ENCODE measurements at places on chromosomes 11 and 22.
A peak's percentile ranks its signal among the peaks of the same experiment; 100 is the strongest.

DNA sequence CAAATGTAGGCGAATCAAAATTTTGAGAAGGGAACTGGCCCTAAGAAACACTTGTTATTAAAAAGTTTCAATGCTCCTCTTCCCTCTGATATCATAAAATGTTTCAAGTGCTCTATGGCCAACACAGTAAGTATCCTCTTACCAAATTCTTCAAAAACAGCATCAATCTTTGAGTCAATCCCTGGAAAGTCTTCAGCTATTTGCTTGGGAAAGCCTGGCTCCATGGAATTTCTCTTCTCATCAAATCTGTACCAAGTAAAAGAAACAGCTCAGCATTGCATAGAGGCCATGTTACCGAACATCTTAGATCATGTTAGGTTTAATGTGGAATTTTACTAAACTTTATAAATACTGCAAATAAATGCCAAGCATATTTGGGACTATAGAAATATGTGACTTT lies 6.3 kb downstream of the MMP3 start:
- no peak for DNase-seq

DNA sequence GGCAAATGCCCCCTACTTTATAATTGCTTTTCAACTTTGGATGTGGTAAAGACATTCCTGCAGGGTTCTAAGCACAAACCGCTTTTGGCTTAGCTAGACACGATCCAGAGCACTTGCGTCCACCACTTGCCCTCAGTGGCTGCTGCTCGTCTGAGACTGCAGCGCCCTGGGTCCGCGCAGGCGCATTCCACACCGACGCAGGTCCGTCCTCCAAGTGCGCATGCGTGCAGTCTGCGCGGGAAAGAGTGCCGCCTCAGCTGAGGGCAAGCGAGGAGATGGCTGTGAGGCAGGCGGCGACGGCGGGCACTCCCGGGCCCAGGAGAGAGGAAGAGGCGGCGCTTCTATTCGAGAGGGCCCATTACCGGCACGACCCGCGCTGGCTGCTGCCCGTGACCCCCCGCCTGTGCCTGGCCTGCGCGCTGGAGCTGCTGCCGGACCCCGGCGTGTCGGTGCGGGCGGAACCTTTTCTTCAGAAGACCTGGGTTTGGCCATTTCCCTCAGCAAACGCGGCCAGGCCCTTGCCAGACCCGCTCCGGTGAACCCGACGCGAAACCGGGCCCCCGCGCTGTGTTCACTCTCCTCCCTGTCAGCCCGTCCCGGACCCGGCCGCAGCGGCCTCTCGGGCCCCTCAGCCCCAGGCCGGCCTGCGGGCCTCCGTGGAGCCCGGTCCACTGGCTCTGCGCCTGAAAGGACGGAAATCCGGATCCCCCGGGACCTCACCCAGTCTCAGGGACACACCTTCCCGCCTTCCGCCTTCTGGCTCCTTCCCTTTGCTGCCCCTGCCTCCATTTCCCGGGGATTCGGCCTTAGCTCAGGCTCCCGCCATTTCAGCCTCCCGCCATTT lies at the start of gene MEI1:
Gene MEI1 (plus strand): TSS at position 240 of the 844 bp plus-strand sequence. CDS start 36 bp downstream, at position 276.
- DNase-seq = peak; percentile 87

DNA sequence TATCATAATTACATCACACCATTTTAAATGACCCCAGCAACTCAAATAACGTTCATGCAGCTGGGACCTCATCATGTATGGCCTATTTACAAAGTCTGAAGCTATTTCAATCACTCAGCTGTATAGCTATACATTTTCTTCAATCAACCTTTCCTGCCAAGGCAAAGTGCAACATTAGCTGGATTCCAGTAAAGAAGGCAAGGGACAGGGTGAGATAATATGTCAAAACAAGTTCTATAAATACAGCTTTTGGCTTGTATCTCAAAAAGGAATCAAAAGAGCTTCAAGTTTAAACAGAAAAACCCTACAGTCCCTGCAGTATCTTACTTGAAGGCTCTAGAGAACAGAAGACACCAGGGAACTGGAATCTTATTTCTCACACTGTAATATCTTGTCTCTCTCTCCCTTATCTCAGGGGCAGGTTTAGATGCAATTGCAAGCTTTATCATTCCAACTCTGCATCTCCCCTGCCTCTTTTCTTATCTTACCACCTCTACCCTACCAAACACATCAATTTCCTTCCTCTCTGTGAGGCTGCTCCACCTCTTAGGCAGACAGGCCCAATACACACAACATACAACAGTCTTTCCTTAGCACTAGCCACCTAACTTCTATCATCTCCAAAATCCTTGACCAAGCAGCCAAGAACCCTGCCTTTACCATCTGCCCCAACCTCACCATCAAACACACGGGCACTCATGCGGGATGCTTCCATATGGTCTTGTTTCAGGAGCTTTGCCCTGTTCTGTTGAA lies 34.5 kb downstream of the CELF1 start:
- DNase-seq = no peak

- no peak for DNase-seq
Measured at GRCh38 chr11:27871056-27871455, 170.8 kb upstream of the BDNF start.

DNA sequence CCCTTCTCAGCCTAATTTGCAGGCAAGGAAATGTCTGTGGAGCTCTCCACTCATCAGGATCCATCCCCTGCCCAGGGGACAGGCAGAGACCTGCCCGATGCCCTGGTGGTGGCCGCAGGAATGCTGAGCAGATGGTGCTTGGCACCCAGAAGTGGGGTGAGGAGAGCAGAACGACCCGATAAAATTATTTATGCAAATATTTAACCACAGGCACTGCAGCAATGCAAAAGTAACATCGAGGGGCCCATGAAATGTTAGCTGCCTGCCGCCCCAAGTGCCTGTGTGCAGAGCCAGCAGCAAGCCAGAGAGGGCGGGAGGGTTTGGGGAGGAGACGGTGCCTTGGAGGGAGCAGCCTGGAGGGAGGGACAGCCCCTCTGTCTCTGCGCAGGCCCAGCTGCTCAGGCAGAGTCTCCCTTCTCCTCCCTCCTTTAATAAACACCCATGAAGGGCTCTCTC lies 205.5 kb downstream of the CTTN start:
- no peak for DNase-seq

DNA sequence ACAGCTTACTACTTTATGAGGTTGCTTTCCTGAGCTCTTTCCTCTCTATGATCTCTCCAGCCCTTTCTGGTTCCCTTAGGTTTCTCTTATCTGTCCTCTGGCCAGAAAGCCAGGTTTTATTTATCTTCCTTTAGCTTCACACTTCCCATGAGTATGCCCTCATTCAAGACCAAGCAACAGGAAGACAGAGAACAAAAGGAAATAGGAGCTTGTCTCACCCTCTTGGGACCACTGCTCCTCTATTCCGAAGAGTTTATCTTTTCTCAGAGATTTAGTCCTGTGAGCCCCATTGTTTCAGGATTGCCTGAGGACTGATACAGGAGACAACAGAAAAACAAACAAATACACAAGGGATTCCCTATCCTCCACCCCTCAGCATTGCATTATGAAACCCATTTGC lies 62.4 kb upstream of the CCDC179 start:
- no peak for DNase-seq

All from colonic mucosa (tissue), 4 donors.